Keratinocyte (primary cell): ENCODE measurements at places on chromosomes 5 and 9. TPM values are rescaled to one million over a fixed set of nuclear protein-coding genes. Genes with fewer than 3 reads are reported as not detected.

PRDM9 gene
- polyA plus RNA-seq: not detected in 3 replicates

KCNIP1 gene
- not detected in 3 replicates for polyA plus RNA-seq

ABO gene
- polyA plus RNA-seq: not detected in 3 replicates

FGD3 gene
- polyA plus RNA-seq: 0.21 to 0.61 TPM (median 0.22 TPM) in 3 replicates

ENC1 gene
- polyA plus RNA-seq: 67.2 to 97.9 TPM (median 68.1 TPM) in 3 replicates

ZMAT2 gene
- 47.1 to 75.0 TPM (median 49.2 TPM) in 3 replicates for polyA plus RNA-seq
